Activated CD8-positive, alpha-beta T cell treated with anti-CD3 and anti-CD28 coated beads for 36 hours (primary cell): ENCODE measurements at places on chromosomes 11 and 22.

- H3K4me1 ChIP-seq, result peaks cover 34% of the 10 kb centered on the region
- no peak for DNase-seq
- peak overlapping the region; percentile 87 for H3K4me3 ChIP-seq
- H3K36me3 ChIP-seq, result no peaks in the 10 kb centered on the region
- H3K27ac ChIP-seq, result peak overlapping the region; percentile 90
Measured at GRCh38 chr11:27361649-27362431, 1.2 kb downstream of the CCDC34 start.

DNA sequence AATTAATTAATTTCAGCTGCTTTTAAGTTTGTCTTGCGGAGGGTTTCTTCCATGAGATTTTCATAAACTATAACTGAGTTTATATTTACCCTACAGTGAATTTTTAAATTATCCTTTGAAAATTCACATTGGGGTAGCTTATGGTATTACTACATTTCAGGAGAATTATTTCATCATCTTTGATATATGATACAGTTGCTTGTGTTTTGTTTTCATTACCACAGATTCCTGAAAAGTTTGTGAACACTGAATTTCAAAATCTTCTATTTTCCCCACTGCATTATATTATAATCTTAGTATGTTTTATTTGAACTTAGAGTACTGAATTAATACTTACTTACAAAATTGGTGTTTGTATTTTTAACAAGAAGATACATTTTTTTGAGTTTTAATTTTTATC, 24.4 kb downstream of the METTL15 start:
- H3K4me3 ChIP-seq, result no peak overlapping the region
- no peak for DNase-seq
- no peak overlapping the region for H3K27ac ChIP-seq
- H3K4me1 ChIP-seq, result no peaks in the 10 kb centered on the region
- no peaks in the 10 kb centered on the region for H3K27me3 ChIP-seq
- peaks cover 42% of the 10 kb centered on the region for H3K36me3 ChIP-seq

- H3K4me1 ChIP-seq, result peaks cover 8% of the 10 kb centered on the region
- H3K36me3 ChIP-seq, result no peaks in the 10 kb centered on the region
- no peak for DNase-seq
- no peaks in the 10 kb centered on the region for H3K27me3 ChIP-seq
- H3K27ac ChIP-seq, result no peak overlapping the region
- no peak overlapping the region for H3K4me3 ChIP-seq
Measured at GRCh38 chr11:75576017-75576416, 14.0 kb downstream of the SERPINH1 start.

GRCh38 chr22:48319321-48320047, 1508.2 kb downstream of the BRD1 start:
- H3K27ac ChIP-seq, result no peak overlapping the region
- H3K27me3 ChIP-seq, result peaks cover 2% of the 10 kb centered on the region

DNA sequence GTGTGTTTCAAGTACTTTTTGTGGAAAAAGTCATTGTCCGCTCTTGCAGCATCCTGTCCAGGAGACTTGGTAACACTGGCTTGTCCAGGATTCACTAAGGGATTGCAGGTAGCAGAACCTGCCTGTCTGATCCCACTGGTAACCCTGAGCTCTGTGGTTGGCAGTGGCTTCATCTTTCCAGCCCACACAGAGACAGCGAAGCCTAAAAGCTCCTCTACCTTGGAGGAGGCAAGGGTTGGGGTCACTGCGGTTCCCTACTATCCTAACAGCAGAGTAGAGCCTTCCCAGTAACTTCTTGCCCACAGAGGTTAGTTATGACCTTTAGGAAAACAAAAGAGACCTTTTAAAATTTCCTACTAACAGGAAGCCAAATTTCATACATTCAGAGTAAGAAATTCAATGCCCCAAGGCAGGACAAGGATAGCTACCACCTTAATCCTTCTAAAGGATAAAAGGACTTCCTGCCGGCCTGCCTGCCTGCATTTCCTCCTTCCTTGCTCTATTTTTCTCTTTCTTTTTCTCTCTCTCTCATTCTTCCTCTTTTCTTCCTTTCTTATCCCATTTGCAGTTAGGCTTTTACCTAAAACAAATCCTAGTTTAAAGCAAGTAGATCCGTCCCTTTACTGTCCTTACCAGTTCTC, 8.4 kb upstream of the RCN1 start:
- no peak overlapping the region for H3K27ac ChIP-seq
- peaks cover 3% of the 10 kb centered on the region for H3K4me1 ChIP-seq
- H3K36me3 ChIP-seq, result no peaks in the 10 kb centered on the region
- H3K4me3 ChIP-seq, result no peak overlapping the region
- DNase-seq, result no peak

DNA sequence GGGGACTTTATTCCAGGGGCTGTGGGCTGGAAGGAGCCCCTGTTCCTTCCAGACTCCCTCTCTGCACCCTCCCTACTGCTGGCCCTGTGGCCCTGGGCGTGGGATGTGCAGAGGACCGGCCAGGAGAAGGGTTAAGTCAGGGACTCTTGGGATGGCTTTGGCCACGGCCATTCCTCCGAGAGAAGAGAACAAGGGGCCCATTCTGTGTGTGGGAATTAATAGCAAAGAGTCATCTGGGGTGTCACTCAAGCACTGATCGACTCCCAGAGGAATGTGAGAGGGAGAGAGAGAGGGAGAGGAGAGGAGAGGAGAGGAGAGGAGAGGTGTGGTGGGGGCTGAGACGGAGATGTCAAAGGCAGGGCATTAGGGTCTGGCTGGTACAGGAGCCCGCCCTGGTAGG, 14.2 kb upstream of the SOX10 start:
- H3K27ac ChIP-seq, result no peak overlapping the region
- H3K4me1 ChIP-seq, result peaks cover 25% of the 10 kb centered on the region
- H3K27me3 ChIP-seq, result no peaks in the 10 kb centered on the region

- H3K27me3 ChIP-seq, result peaks cover 14% of the 10 kb centered on the region
- no peak overlapping the region for H3K4me3 ChIP-seq
- H3K27ac ChIP-seq, result no peak overlapping the region
- no peaks in the 10 kb centered on the region for H3K36me3 ChIP-seq
- no peak for DNase-seq
Measured at GRCh38 chr22:32207971-32208480, 3.2 kb upstream of the RFPL2 start.

DNA sequence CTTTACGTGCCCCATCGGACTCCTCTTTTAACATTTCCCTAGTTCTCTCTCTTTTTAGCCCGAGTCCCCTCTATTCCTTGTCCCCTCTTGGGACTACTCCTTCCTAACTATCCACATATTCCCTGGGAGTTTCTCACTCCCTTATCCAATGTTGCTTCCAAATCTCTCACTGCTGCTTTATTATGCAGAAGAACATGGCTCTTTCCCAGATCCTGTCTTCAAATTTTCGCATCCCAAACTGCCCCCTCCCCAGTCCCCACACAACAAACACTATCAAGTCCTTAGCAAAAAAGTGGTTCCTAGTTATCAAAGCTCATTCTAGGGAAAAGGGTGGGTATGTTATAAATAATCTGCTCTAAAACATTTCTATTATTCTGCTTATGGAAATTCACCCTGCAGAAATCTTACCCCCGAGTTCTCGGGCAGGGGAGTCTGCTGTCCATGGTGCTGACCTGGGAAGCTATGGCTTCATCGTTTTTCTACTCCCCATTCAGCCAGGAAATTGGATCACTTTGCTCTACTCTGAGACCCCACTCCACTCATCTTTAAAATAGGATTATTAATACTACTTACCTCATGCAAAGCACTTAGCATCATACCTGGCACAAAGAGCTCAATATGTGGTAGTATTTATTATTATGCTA, 393.5 kb downstream of the BUD13 start:
- H3K4me1 ChIP-seq, result no peaks in the 10 kb centered on the region
- H3K27ac ChIP-seq, result no peak overlapping the region
- no peaks in the 10 kb centered on the region for H3K36me3 ChIP-seq
- no peaks in the 10 kb centered on the region for H3K27me3 ChIP-seq
- DNase-seq, result peak; percentile 25

DNA sequence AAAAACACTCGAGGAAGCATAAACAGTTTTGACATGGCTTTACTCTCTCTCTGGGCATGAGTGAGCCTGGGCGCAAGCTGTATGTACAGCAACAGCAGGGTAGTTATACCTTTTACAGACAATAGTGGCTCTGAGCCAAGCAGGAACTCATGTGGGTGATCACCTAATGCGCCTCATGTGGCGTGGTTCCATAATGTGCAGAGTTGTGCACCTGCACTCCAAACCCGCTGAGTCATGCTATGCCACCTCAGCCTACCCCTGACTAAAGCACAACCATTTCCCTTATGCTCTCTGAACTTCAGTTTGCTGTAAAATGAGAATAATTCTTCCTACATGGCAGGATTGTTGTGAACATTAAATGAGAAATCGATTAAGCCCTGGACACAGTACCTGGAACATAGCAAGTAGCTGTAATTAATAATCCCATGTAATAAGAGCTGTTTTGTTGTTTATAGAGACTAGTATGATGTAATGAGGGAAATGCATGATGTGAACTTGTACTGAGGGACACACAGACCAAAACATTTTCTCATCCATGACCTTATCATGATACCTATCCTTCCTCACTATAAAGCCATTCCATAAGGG, 71.6 kb downstream of the CCDC34 start:
- no peaks in the 10 kb centered on the region for H3K4me1 ChIP-seq
- DNase-seq, result peak; percentile 16
- H3K4me3 ChIP-seq, result no peak overlapping the region

DNA sequence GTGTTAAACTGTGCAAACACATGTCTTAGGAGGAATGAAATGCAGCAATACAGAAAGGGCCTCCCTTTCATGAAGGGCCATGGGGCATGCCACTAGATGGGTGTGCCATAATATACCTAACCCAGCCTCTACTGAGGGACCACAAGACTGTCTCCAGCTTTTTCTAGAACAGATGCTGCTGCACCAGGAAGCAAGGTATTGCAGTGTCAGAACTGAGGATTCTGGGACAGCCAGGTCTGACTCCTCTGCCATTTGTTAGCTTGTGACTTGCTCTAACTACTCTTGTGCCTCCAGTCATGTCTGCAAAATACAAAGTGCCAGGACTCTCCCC, 53.2 kb downstream of the HIRA start:
- H3K36me3 ChIP-seq, result peaks cover 33% of the 10 kb centered on the region
- no peaks in the 10 kb centered on the region for H3K4me1 ChIP-seq
- no peak overlapping the region for H3K4me3 ChIP-seq
- H3K27me3 ChIP-seq, result no peaks in the 10 kb centered on the region
- H3K27ac ChIP-seq, result no peak overlapping the region

DNA sequence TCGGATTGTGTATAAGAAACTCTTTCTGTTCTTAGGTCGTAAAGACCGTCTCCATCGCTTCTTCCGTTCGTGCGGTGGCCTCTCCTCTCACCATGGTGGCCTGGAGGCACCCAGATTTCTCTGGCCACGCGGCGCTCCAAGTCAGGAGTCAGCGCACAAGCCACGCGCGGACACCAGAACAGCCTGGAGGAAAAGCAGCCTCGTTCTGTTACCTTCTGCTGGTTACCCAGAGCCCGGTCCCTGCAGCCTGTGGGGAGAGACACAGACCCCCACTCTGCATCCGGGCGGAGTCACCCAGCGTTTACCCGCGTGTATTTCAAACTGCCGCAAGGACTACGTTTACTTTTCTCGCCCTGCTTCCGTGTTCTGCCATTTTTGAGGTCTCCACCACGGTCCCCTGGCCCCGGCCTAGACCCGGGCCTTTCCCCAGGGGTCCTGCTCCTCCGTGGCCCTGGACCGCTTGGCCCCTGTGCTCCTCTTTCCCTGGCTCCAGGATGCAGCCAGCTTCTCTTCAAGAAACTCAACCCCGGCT, 776.1 kb downstream of the BRD1 start:
- no peaks in the 10 kb centered on the region for H3K36me3 ChIP-seq
- no peaks in the 10 kb centered on the region for H3K4me1 ChIP-seq
- H3K27ac ChIP-seq, result no peak overlapping the region
- peak overlapping the region; percentile 72 for H3K4me3 ChIP-seq

- peaks cover 7% of the 10 kb centered on the region for H3K4me1 ChIP-seq
- H3K4me3 ChIP-seq, result no peak overlapping the region
- DNase-seq, result no peak
- no peaks in the 10 kb centered on the region for H3K27me3 ChIP-seq
Measured at GRCh38 chr11:75306529-75306928, 44.9 kb downstream of the ARRB1 start.

- H3K4me3 ChIP-seq, result no peak overlapping the region
- H3K4me1 ChIP-seq, result no peaks in the 10 kb centered on the region
- no peak for DNase-seq
- H3K36me3 ChIP-seq, result no peaks in the 10 kb centered on the region
- H3K27me3 ChIP-seq, result peaks cover 2% of the 10 kb centered on the region
Measured at GRCh38 chr22:47533961-47534803, 771.7 kb downstream of the TBC1D22A start.

- no peaks in the 10 kb centered on the region for H3K4me1 ChIP-seq
- no peaks in the 10 kb centered on the region for H3K27me3 ChIP-seq
- no peak overlapping the region for H3K27ac ChIP-seq
- no peak for DNase-seq
- H3K4me3 ChIP-seq, result no peak overlapping the region
- no peaks in the 10 kb centered on the region for H3K36me3 ChIP-seq
Measured at GRCh38 chr11:104979839-104980238, 11.5 kb upstream of the CASP4 start.

DNA sequence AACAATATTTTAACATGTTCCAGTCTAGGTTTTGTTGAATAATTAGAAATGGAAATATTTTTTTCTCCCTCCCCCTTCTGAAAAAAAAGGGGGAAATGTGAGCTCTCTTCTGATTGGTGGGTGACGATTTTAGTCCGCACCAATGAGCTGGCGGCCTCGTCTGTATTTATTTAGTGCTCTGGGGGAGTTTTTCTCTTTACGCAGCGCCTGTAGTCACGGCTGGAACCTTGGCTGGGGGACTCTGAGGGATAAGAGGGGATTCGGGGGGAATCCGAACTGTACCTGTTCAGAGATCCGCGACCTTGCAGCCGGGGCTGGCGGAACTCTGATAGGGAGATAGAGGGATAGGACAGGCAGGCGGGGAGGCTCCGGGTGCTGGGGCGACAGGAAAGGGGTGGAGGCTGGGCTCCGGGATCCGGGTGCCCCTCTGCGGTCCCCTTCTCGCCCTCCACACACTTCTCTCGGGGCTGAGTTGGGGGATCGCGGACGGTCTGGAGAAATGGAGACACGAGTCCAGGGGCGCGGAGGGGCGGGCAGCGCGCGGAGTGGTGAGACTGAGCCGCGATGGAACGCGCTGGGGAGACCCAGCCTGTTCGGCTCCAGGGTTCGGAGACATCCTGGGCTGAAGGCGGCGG, 99.7 kb upstream of the HSD17B12 start:
- DNase-seq, result no peak
- H3K4me3 ChIP-seq, result peak overlapping the region; percentile 72
- peaks cover 83% of the 10 kb centered on the region for H3K27me3 ChIP-seq
- no peak overlapping the region for H3K27ac ChIP-seq
- H3K36me3 ChIP-seq, result peaks cover 1% of the 10 kb centered on the region

- peaks cover 14% of the 10 kb centered on the region for H3K4me1 ChIP-seq
- no peak overlapping the region for H3K4me3 ChIP-seq
- no peak for DNase-seq
- H3K27ac ChIP-seq, result no peak overlapping the region
- H3K36me3 ChIP-seq, result peaks cover 9% of the 10 kb centered on the region
Measured at GRCh38 chr22:23834406-23834792, 4.4 kb downstream of the DERL3 start.

- peak; percentile 37 for DNase-seq
- H3K36me3 ChIP-seq, result no peaks in the 10 kb centered on the region
- peak overlapping the region; percentile 36 for H3K27ac ChIP-seq
- peak overlapping the region; percentile 55 for H3K4me3 ChIP-seq
- no peaks in the 10 kb centered on the region for H3K27me3 ChIP-seq
Measured at GRCh38 chr11:130388607-130389205, 39.7 kb downstream of the ADAMTS8 start.
